ENCODE measurements at places on chromosomes 7 and 10.

GRCh38 chr7:98058186-98058585 is 48.5 kb upstream of the LMTK2 start:
- no peak for DNase-seq

- DNase-seq: no peak
These were observed 418.1 kb downstream of the ZNF716 start for GRCh38 chr7:57867884-57868701.

DNA sequence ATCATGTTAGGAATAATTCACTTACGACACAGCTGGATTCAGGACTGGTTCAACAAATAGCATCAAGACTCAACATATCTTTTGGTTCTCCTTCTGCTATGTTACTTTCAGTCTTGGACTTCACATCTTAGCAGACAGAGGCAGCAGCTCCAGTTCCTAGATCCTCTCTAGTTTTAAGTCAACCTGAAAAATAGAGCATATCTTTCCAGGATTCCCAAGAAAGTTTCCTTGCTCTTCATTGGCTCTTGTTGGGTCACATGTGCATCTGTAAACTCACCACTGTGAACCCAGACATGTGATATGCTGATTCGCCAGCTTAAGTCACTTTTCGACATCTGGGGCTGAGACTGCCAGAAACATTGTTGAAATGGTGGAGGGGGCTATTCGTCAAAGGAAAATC is 210.1 kb upstream of the KMT2E start:
- no peak for DNase-seq

- DNase-seq: no peak
These were observed 25.1 kb downstream of the CASP7 start for GRCh38 chr10:113704637-113705343.

- DNase-seq: no peak
These were observed 780 bp downstream of the CYP3A5 start for GRCh38 chr7:99679032-99679399.

GRCh38 chr10:66925896-66926715 is at the start of gene LRRTM3:
TSS of gene LRRTM3 (plus strand) at chr10:66926036.
- peak; percentile 25 for DNase-seq

GRCh38 chr7:123789817-123790216 is 41.0 kb upstream of the WASL start:
- DNase-seq: no peak

- DNase-seq: no peak
These were observed 40.3 kb downstream of the FAM53B start for GRCh38 chr10:124703778-124704427.

All from stimulated activated CD8-positive, alpha-beta memory T cell treated with anti-CD3 and anti-CD28 coated beads, Interleukin-4, amount 100 ng/mL, for 48 hours (primary cell).